ENCODE measurements at places on chromosomes 2 and 18.
A peak's percentile ranks its signal among the peaks of the same experiment; 100 is the strongest.

DNA sequence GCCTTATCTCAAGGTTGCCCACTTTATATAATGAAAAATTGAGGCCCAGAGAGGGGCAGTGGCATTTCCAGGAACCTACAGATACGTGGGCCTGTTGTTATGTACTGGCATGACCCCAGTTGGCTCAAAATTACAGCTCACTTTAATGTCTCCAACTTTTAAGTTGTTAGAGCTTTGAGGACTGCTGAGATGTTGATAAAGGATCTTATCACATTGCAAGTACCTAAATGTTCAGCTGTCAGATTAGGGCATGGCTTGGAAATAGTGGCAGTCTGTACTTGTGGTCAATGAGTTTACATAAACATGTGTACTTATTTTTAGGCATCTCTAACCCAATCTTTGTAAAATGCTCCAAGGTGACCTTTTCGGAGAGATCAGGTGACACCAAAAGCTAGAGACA is 14.6 kb downstream of the SLC4A5 start:
- no peak for DNase-seq

- DNase-seq, result no peak
These were observed 35.2 kb downstream of the PRELID3A start for GRCh38 chr18:12442946-12443345.

GRCh38 chr2:138423745-138424144 is 77.8 kb upstream of the SPOPL start:
- DNase-seq, result no peak

DNA sequence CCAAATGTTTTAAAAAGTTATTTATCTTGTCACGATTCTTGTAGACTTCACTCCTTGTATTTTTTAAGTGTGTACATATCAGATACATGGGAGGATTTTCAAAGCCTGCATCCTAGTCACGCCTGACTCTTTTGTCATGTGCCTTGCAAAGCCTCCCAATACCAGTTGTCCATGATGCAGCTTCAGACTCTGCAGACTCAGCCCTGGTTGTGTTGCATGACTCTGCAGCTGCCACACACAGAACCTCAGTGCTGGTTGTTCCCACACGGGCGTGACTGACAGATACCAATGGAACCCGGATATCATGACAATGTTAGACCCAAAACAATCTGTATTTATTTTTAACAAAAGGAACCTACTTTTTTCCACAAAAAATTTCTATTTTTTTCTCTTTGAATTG is 38.2 kb downstream of the TPO start:
- no peak for DNase-seq

DNA sequence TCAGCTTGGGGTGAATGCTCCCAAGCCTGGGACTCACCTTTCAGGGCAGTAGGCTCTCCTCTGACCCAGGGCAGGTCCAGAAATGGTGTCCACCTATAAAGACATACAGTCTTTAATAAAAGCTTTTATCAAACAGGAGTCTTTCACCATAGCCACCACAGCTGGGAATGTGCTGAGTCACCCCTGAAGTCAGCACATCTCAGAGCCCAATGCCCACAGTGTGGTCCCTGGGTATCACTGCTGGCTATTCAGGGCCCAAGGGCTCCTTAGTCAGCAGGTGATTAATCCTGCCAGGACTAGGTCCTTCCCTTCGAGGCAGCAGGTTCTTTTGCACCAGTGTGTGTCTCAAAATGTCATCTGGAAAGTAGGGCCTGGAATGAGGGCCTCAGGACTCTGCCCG is 181.9 kb downstream of the MEMO1 start:
- DNase-seq, result no peak

GRCh38 chr2:19739256-19739655 is 162.5 kb downstream of the TTC32 start:
- no peak for DNase-seq

DNA sequence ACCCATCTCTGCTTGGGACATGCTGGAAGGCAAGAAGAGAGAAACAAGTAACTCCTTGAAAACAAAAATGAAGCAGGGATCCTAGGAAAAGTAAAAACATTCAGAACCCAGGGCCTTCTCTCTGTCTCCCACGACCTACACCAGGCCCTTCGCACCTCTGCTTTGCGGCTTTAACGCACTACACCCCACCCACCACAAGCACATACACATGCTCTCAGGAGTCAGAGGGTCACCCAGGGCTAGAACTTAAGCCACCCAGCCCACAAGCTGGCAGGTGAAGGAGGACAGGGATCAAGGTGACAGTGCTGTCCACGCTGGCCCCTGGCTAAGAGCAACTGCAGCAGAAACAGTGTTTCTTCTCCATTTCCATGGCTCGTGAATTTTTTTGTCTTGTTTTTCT is 72.2 kb downstream of the BCL11A start:
- no peak for DNase-seq

- no peak for DNase-seq
These were observed 611 bp downstream of the ZNF512 start for GRCh38 chr2:27583390-27583915.

GRCh38 chr2:159256159-159256558 is 30.3 kb downstream of the WDSUB1 start:
- DNase-seq, result no peak

- DNase-seq, result no peak
These were observed 202.6 kb downstream of the HDAC4 start for GRCh38 chr2:239198221-239198620.

- DNase-seq, result peak; percentile 16
These were observed 526.9 kb upstream of the ID2 start for GRCh38 chr2:8154936-8155335.

DNA sequence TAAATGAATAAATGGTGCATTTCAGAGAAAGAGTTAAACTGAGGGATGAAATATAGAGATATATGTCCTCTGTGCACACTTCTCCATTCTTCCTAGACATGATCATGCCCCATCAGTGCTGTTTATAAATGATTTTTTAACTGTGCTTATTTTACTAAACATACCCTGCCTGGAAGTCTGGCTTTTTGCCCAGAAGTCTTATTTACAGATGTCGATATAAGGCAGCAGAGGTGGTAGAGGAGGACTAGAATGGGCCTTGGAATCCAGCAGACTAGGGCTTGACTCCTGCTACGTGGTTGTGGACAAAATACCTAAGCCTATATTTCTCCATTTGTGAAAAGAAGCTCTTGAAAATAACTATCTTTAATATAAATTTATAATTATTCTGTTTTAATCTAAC is 355.5 kb downstream of the RAD51AP2 start:
- no peak for DNase-seq
